ENCODE measurements at places on chromosomes 6 and 20. TPM values are rescaled to one million over a fixed set of nuclear protein-coding genes. Genes with fewer than 3 reads are reported as not detected.

The HLA-DMB gene
- 4.5 TPM for total RNA-seq

The CNR1 gene
- total RNA-seq, result 0.26 TPM

The DEFB114 gene
- total RNA-seq, result not detected

- H3K4me3 ChIP-seq, result no peak overlapping the region
- no peaks in the 10 kb centered on the region for H3K27me3 ChIP-seq
- peak; percentile 41 for DNase-seq
- peaks cover 7% of the 10 kb centered on the region for H3K36me3 ChIP-seq
- peaks cover 21% of the 10 kb centered on the region for H3K4me1 ChIP-seq
These were observed 75.9 kb upstream of the SYNJ2 start for GRCh38 chr6:157905590-157906342.

GRCh38 chr20:4713401-4713800, 8.3 kb upstream of the PRND start:
- no peaks in the 10 kb centered on the region for H3K36me3 ChIP-seq
- H3K27me3 ChIP-seq, result no peaks in the 10 kb centered on the region
- H3K27ac ChIP-seq, result no peak overlapping the region
- no peak overlapping the region for H3K4me3 ChIP-seq

Measured in neural progenitor cell (in vitro differentiated cells).